DMS79 (cell line): ENCODE measurements at places on chromosomes 2 and 18.
A peak's percentile ranks its signal among the peaks of the same experiment; 100 is the strongest.

- no peak for DNase-seq
Observed at GRCh38 chr2:31889044-31889443, 121.8 kb downstream of the MEMO1 start.

- peak; percentile 68 for DNase-seq
Observed at GRCh38 chr2:67871686-67872412, 191.0 kb downstream of the C1D start.

GRCh38 chr2:144508172-144508851 lies 11.6 kb downstream of the ZEB2 start:
- DNase-seq = no peak

- no peak for DNase-seq
Observed at GRCh38 chr2:14454202-14454601, 178.3 kb upstream of the LRATD1 start.

GRCh38 chr2:119659601-119660342 lies 19.2 kb upstream of the TMEM177 start:
- DNase-seq = peak; percentile 19

DNA sequence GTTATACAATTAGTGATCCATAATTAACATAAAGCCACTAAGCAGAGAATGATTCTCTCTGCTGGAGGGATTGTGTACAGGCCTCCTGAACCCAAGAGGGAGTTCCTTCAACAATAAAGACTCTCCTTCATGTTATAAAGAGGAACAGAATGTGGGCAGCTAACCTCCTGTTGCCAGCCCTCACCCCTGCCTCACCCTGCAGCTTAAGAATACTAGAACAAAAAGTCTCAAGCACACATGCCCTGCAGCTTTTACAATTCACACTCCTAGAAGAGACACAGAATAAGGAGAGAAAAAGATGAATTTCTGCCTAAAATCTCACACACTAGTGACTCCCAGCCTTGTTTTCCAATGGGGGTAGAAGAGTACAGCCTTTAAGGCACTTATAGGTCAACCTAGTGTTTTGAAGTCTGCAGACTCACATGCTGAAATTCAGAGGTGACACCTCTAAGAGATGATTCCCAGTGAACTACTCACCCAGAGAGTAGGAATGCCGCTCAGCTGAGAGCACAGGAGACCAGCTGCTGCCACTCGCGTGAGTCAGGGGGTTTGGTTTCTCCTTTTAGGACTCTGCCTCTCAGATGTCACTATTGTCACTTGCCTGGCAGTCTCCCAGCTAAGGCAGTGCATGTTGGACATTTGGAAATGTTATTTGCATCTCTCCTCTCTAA lies 32.5 kb upstream of the IL1RL1 start:
- DNase-seq = no peak

- DNase-seq = no peak
Observed at GRCh38 chr2:237723602-237724001, 75.0 kb upstream of the RBM44 start.

GRCh38 chr2:196453613-196454047 lies 185.9 kb upstream of the CCDC150 start:
- no peak for DNase-seq

DNA sequence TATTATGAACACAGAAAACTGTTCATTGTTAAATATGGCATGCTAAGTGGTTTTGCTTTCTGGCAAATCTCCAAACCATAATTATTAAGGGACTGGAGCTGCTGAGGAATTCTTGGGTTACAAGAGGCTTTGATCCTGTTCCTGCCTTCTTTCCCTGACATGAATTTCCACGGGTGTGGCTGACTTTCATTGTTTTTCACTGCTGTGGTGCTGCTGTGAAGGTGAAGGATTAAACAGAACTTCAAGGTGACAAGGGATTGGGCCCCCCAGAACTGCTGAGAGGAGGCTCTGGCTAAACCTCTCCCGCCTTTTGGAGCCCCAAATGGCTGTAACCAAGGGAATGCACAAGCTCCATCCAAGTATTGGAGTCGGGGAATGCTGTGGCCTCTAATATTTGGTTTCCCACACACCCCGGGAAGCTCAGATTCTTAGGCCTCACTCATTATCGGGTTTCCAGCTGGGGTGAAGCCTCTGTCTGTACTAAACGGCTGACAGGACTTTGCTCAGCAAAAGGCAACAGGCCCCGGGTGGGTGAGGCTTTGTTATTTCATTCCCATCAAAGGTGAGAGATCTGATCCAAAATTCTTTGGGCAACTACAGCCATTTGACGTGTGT lies 29.0 kb upstream of the ZFP36L2 start:
- peak; percentile 60 for DNase-seq

DNA sequence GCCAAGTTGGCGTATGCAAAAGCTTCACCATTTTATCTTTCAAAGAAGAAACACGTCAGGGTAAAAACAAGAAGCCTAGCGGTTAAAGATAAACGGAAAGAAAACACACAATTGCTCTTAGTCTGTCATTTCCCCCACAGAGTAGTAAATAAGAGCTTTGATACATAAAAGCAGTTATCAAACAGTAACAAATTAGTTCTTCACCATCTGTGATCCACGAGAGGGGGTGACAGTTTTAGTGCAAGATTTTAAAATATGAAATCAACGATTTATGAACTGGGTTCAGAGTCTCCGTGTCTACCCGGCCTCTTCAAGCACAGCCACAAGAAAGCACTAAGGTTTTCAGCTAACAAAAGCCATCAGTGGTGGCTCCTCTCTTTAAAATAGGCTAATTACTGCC lies 703.9 kb upstream of the ID2 start:
- no peak for DNase-seq

DNA sequence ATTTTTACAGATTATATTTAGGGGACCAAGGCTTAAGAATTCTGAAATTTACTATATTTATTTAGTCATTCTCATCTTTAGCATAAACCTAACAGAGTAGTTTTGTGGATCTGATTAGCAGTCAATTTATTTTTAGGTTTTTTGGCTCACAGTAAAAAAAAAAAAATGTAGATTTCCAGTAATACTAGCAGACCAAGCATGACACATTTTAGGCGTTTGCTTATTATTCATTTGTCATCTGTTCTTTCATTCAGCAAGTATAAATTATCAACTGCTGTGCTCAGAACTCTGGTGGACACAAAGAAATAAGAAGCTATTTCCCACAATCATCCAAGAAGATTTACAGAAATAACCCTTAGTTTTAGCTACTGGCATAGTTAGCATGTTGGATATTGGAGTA lies 20.6 kb downstream of the PDE1A start:
- DNase-seq = no peak

GRCh38 chr18:11398625-11399024 lies 210.8 kb upstream of the SLC35G4 start:
- no peak for DNase-seq

DNA sequence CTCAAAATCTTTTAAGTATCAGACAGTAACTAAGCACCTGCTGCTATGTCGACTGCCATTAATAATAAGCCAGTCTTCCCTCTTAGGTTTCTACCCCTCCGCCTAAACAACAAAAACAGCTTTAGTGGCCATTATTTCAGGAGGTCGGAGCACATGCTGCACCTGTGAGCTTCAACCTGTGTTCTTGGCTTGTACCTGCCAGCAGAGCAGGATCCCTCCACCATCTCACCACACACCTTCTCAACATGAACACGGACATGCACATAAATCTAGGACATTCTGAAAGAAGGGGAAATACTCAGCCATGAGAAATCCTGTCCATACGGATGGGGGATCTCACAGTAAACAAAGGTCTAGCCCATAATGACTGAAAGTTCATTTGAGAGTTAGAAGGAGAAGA lies 3.7 kb downstream of the CYB5A start:
- DNase-seq = no peak

DNA sequence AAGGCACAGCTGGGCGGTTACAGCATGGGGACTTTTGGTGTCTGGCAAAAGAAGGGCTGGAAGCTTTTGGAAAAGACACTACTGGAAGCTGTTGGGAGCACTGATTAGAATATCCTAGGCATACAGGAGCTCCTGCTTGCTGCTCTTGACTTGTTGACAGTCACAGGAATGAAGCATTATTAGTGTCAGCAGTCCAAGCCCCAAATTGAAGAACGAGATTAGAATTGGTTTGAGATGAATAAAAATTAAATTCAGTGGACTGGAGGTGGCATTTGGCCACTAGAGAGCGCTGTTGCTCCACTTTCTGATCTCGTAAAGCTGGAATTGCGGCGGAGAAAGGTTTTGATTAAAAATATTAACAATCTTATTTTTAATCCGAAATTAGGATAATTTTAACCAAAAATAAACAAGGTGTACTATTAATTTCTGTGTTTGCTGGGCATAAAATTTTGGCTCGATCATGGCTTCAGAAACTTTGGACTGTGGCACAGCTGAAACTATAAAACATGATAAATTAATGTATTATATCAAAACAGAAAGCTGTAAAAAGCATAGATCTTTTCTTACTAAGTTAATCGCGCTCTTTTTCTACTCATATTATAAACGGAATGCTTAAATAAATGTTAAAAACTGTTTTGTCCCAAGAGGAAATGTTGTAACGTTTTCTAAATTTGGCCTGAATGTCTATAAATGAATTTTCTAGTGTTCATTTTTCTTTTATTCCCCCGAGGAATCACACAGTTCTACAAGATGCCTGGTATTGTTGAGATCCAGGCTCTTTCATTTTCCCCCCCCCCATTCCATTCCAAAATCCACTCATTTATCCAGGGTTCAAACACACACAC lies 2.4 kb upstream of the HOXD8 start:
- DNase-seq = peak; percentile 18

DNA sequence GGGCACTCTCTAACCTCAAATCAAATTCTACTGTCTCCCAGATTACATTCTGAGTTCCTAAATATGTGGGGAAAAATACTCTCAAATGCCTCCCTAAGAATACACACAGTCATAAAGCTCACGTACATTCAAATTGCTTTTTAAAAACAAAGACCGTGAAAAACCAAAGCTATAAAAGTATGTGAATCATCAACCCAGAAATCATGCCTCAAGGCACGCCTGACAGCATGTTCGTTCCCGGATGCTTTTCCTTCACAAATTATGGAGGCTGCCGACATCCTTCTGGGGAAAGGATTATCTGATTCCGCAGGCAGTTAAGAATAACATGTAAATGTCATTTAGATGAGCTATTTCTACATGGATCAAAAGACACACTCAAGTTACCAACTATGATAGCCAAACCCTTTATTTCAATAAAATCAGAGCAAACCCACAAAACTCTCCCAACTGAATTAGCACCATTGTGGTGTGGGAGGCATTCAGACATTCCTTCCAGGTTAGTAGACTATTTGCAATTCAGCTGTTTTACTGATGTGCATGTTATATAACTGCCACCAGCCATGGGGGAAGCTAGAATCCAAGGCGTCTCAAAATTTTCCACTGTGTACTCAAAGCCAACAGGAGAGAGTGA lies 398.2 kb upstream of the TRIB2 start:
- no peak for DNase-seq

- no peak for DNase-seq
Observed at GRCh38 chr18:45521777-45522176, 93.5 kb upstream of the SLC14A2 start.

- DNase-seq = no peak
Observed at GRCh38 chr2:99836690-99837605, 305.4 kb downstream of the AFF3 start.

DNA sequence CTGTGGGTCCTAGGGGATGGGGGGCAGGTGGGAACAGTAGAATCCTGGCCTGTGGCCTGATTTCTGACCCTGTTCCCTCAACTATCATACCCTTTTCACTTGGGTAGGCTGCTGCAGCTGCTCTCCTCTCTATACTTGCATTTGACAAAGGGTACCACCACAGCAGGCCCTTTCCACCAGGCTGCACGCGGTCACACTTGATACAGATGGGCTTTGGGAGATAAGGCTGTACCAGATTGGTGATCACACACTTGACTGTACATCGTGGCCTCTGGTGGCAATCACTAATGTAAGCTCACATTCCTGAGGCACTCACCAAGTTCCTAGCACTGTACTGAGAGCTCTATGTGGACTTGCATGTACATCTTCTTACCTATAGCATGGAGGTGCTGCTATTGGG lies 1.6 kb upstream of the RALB start:
- no peak for DNase-seq

GRCh38 chr2:30354621-30355020 lies 92.4 kb upstream of the LCLAT1 start:
- DNase-seq = no peak

DNA sequence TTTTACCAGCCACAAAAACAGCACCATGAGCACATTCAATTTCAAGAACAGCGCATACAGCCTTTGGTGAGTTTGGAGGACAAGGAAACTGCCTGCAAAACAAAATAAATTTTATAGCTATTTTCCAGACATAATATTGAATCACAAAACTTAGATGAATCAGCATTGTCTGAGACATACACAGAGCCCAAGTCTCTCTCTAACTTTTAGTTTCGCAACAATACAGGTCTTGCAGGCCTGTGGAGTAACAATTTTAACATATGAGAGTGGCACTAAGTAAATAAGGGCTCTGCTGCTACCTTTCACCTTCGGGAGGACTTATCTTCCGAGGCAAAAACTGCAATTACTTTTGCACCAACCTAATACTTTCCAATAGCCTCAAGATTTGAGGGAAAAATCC lies 56.1 kb upstream of the PEX13 start:
- no peak for DNase-seq

GRCh38 chr2:8234253-8234652 lies 447.6 kb upstream of the ID2 start:
- DNase-seq = no peak

DNA sequence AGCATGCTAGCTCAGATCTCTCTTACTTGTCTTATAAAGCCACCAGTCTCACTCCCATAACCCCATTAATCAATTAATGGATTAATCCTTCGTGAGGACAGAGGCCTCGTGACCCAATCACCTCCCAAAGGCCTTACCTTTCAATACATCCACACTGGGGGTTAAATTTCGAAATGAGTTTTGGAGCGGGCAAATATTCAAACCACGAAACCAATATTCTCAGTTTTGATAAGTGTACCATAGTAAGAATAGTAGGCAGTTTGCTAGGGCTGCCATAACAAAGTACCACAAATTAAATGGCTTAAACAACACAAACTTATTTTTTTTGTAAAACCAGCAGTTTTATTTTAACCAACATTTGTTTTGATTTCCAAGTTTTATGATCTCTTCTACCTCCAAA lies 15.2 kb downstream of the HIBCH start:
- no peak for DNase-seq

GRCh38 chr2:58032016-58032763 lies 14.4 kb upstream of the VRK2 start:
- DNase-seq = no peak

DNA sequence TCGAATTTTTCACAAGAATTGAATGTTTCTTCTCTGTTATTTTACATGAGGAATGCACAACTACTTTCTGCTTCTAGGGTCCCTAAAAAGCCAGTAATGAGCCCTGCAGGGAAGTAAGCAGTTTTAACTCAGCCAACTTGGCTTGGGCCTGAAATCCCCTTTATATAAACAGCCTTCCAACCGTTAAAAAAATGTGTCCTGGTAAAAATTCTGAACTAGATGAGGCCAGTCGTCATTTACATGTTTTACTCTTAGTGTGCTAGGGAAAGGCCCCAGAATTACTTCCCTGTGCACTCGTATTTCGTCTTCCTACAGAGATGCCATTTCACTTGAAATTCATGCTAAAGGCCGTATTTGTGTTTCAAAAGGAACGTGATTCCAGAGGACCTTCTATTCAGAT lies 42.4 kb upstream of the RPE start:
- no peak for DNase-seq

- no peak for DNase-seq
Observed at GRCh38 chr2:58532641-58533040, 291.5 kb upstream of the FANCL start.
